Urinary bladder (tissue), 4 donors: ENCODE measurements at places on chromosomes 16 and 17. TPM values are rescaled to one million over a fixed set of nuclear protein-coding genes. Genes with fewer than 3 reads are reported as not detected.

Gene KLHL10
- total RNA-seq: 0.48 TPM

Gene GNGT2
- 0.42 TPM for total RNA-seq

Gene SLC25A19
- 5.2 TPM for total RNA-seq

Gene RHBDF2
- 4.2 TPM for total RNA-seq

Gene SLC13A2
- total RNA-seq: not detected

Gene ANKRD13B
- 7.7 TPM for total RNA-seq

Gene CD68
- 9.1 TPM for total RNA-seq

Gene SPN
- total RNA-seq: 0.85 TPM

Gene RBFOX1
- total RNA-seq: 2.4 TPM

Gene MPP3
- 12.1 TPM for total RNA-seq

Gene KRTAP3-1
- not detected for total RNA-seq

Gene ZFP90
- total RNA-seq: 55.9 TPM

Gene COX6A2
- total RNA-seq: not detected

Gene CA4
- total RNA-seq: 0.42 TPM

Gene MYH8
- total RNA-seq: 69.6 TPM

Gene NTN3
- total RNA-seq: 5.2 TPM

Gene PRSS53
- total RNA-seq: 1.1 TPM

Gene KRTAP2-3
- total RNA-seq: not detected

Gene HID1
- total RNA-seq: 5.7 TPM

Gene CCL4
- total RNA-seq: 2.4 TPM

Gene RNU2-1
- total RNA-seq: not detected

Gene NACA2
- not detected for total RNA-seq

Gene CES5A
- total RNA-seq: not detected

Gene OTOP3
- not detected for total RNA-seq

Gene CCL11
- total RNA-seq: 1.7 TPM

Gene CCL15
- total RNA-seq: 6.2 TPM
